AG09319 (cell line): ENCODE measurements at places on chromosomes 12 and 14.

- no peak for DNase-seq
Observed at GRCh38 chr12:104825408-104825807, 132.7 kb downstream of the SLC41A2 start.

- no peak for DNase-seq
Observed at GRCh38 chr14:78164226-78164853, 5.8 kb upstream of the NRXN3 start.

GRCh38 chr14:56501909-56502530 is 77.6 kb upstream of the TMEM260 start:
- DNase-seq, result no peak

- DNase-seq, result no peak
Observed at GRCh38 chr14:67370830-67371229, 10.7 kb downstream of the EIF2S1 start.

DNA sequence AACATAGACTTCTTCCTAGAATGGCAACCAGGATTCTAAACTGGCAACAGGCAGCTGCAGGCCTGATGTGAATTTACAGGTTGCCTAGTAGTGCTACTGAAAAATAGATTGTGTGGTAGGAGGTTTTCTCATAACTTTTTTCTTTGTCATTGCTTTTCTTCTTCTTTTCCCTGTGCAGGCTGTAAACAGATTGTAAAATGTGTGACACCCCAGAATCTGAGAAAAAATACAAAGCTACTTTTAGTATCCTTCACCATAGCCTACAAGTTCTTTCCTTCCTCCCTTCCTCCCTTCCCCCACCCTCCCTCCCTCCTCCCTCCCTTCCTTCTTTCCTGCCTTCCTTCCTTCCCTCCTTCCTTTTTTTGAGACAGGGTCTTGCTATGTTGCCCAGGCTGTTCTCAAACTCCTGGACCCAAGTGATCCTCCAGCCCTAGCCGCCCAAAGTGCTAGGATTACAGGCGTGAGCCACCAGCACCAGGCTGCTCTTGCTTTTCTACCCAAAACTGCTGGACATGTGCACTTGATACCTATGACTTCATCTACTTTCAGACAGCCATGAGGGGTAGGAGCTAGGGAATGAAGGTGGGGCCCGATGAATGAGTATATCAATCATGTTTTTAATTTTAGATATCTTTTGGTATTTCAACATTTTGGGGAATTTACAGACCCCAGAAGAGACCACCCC is 114.2 kb upstream of the EEA1 start:
- DNase-seq, result no peak

- DNase-seq, result peak; percentile 76
Observed at GRCh38 chr12:108773798-108774788, 42.8 kb upstream of the CORO1C start.

- DNase-seq, result no peak
Observed at GRCh38 chr12:118319627-118320026, 53.1 kb downstream of the TAOK3 start.

GRCh38 chr12:29569132-29569757 is 71.8 kb upstream of the OVCH1 start:
- no peak for DNase-seq

- DNase-seq, result no peak
Observed at GRCh38 chr14:34262127-34262910, 199.7 kb downstream of the SPTSSA start.

DNA sequence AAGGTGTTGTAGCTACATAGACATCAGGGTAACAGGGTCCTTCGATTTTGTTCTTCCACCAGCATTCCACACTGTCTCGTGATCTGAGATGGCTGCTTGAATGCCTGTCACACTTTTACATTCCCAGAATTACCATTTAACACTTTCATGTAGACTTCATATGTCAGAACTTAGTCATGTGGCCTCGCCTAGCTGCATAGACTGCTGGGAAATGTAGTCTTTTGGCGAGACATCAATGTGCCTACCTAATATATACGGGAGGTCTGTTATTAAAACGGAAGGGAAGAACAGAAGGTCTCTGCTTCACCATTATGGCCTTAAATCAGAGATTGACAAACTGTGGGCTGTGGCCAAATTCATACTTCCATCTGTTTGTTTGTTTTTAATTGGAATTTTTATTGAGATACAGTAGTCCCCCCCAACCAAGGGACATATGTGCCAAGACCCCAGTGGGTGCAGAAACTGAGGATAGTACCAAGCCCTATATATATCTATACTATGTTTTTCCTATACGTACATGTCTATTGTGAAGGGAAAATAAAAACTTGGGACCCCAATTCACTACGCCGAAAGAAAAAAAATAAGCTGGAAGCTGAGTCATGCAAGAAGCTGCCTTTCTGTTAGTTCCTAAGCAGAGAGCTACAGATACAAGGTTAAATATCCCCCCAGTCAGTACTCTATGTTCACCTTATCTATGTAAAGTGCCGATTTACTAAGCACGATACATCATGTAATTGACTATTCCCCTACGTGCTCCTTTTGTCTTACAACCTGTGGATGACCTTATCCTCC is 11.3 kb upstream of the HRK start:
- DNase-seq, result no peak

DNA sequence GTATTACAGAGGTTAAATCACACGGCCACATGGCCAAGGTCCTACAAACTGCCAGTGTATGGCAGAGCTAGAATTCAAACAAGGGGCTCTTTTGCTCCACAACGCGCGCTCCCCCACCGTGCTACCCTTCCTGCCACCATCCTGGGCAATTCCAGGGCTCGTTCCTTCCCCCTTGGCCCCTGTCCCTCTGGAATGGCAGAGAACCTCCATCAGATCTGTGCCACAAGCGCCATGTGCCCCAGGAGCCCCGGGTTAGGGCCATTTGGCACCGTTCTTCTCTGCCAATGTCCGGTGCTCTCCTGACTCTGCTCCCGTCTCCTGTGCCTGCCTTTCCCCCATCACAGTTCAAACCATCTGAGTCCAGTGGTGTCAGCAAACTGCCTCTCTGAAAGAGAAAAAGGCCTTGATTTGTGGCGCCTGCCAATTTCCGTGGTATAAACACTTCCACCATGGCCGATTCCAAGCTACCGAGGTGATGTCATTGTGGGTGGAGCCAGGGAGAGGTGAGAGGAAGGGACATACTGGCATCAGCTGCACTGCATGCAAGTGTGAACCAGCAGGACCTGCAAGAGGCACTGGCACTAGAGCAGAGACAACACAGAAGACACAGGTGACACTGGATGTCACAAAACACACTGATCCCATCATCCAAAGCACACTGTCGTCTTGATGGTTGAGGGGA is 163.1 kb downstream of the CALM1 start:
- DNase-seq, result no peak

DNA sequence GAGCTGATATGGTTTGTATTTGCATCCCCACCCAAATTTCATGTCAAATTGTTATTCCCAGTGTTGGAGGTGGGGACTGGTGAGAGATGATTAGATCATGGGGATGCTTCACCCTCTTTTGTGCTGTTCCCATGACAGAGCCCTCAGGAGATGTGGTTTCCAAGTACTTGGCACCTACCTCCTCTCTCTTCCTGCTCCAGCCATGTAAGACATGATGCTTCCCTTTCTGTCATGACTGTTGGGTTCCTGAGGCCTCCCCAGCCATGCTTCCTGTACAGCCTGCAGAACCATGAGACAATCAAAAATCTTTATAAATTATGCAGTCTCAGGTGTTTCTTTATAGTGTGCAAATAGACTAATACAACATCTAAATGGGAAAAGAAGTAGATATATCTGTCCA is 754.5 kb downstream of the TMEM121 start:
- no peak for DNase-seq

GRCh38 chr12:4685317-4685716 is 34.9 kb upstream of the GALNT8 start:
- no peak for DNase-seq

- DNase-seq, result no peak
Observed at GRCh38 chr12:120760349-120761254, 35.0 kb downstream of the ACADS start.

DNA sequence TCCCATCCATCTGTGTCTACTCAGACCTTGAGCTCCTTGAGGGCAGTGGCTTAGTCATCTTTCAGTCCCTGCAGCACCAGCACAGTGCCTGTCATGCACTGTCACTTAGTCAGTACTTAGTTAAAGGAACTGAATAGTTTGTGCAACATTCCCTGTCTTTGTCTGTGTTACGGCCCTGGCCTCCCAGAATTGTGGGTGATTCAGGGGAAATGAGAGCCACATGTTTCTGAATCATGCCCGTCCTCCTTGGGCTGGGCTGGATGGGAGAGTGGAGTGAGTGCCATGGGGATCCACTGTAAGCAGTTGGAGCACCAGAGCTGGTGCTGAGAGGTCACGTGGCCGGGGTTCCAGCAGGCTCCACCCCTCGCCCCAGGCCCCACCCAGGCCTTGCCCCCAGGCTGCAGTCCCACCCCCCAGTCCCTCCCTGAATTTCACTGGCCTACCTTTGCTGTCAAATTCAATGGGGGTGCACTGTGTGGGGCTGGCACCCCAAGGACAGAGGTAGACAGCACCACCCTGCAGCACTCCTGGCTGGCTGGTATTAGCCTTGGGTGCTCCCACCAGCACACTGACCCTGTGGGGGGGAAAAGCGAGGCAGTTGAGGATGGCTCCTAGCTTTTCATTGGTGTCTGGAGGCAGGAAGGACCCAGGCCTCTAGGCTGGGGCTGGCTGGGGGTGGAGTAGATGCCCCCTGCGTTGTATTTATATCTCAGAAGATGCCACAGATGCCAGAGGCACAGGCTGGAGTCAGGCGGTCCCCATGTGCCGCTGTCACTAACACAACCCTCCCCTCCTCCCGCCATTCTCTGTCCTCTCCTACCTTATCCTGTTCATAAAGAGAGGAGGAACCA is 7.5 kb downstream of the ITGA5 start:
- peak; percentile 87 for DNase-seq

GRCh38 chr12:122868471-122869177 is 27.3 kb downstream of the VPS37B start:
- no peak for DNase-seq

DNA sequence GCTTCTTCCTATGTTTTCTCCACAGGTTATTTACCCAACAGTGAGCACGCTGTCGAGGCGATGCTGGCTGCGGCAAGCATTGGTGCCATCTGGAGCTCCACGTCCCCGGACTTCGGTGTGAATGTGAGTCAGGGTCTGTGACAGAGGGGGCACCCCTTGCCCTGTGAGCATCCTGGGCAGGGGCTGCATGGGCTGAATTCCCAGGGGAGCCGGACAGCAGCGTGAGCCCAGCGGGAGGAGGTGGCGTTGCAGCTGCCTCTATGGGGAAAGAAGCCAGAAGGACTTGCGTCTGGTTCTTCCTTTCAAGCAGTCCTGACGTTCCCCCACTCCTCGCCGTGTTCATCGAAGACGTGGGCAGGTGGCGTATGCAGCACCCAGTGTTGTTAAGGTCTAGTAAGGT is 26.2 kb downstream of the AACS start:
- no peak for DNase-seq

- no peak for DNase-seq
Observed at GRCh38 chr14:53655080-53655785, 301.4 kb downstream of the BMP4 start.

DNA sequence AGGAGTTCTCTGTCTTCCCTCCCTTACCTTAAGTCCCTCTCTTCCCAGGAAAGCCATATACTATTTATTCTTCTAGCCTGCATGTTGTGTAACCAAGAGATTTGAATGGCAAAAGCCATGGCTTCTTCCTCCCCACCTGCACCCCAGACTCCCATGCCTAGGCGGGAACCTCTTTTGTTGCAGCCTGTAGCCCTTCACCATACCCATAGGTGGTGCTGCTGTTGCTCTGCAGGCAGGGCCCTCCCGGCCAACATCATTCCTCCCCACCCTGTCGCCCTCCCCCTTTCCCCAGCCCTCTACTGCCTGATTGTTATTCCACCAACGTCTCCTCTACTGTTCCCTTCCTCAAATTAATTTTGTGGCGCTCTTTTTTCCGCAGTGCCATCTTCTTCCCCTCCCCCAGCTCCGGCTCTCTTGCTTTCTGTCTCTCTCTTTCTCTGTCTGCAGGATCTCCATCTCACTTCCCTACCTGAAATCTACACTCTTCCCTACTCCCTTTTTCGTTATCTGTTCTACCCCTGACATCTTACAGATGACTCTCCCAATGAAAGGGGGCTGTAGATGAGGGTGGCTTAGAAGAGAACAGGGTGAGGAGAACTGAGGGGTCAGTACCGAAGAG is 13.8 kb downstream of the NGDN start:
- DNase-seq, result no peak

DNA sequence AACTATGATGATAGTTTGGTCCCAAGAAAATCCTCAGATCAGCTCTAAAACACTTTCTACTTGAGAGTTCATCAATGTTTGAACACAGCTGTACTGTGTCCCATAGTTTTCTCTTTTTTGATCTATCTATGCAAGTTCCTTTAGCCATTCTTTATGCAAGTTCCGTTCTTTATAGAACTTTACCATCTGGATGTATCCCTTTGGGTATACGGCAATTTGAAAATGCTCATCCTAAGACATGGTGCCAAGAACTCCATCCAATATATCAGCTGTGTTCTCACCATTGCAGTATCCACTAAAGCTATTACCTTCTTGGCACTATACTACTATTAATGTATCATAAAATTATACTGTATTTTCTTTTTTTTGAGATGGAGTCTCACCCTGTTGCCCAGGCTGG is 276.9 kb downstream of the NOVA1 start:
- DNase-seq, result no peak

GRCh38 chr14:31297701-31298344 is 90.2 kb upstream of the HECTD1 start:
- no peak for DNase-seq

GRCh38 chr12:69765515-69765914 is 26.9 kb downstream of the RAB3IP start:
- no peak for DNase-seq

- no peak for DNase-seq
Observed at GRCh38 chr14:24355009-24355408, 13.0 kb upstream of the NFATC4 start.

GRCh38 chr14:58812050-58812910 is 174.5 kb downstream of the DACT1 start:
- DNase-seq, result no peak

DNA sequence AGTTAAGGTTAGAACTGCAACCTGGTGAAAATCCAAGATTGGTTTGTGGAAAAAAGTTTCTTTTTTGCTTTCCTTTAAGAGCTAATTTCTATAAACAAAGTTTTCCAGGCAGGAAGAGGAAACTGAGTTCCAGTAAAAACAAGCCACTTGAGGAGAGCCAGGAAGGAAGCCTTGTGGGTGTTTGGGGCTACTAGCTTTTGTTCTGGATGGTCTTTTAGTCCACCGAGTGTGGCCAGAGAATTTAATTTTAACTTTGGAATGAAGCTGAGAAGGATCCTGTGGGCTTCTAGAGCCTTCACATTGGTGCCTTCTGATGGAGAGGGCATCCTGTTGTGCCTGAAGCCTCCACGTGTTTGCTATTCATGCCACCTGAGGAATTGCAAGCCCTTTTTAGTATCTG is 327.9 kb downstream of the C12orf75 start:
- DNase-seq, result no peak
